ENCODE measurements at places on chromosomes 7 and 10.

DNA sequence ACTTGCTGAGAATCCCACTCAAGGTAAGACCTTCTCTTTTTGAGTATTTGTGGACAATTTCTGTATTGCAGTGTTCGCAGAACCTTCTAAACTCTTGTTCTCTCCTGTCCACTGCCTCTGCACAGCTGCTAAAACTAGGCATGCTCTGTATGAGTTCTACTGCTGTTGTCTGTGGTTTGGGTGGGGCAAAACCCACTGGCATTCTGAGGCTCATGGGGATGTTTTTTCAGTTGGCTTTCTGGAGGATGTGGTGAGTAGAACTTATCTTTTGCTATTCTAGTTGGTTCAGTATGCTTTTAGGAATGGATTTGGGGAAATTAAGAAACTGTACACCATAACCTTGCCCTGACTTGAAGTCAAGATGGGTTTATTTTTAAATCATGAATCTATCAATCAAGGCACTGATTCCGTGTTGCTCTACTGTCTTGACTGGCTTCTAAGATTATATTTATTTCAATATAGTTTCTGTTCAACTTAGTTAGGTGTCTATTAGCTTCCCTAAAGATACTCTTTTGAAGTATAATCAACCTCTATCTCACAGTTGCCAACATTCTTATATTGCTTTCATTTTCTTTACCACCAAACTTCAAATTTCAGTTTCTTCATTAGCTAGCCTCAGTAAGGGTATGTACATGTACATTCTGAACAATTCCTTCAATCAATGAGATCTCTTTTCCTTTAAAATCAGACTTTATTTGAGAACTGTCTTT lies 25.0 kb upstream of the C1GALT1 start:
- DNase-seq, result no peak

- DNase-seq, result no peak
Measured at GRCh38 chr10:132974886-132975830, 32.8 kb upstream of the CFAP46 start.

- DNase-seq, result no peak
Measured at GRCh38 chr10:32357056-32357735, 10.2 kb upstream of the EPC1 start.

GRCh38 chr7:33716581-33717477 lies 188.5 kb upstream of the BMPER start:
- DNase-seq, result peak; percentile 33

DNA sequence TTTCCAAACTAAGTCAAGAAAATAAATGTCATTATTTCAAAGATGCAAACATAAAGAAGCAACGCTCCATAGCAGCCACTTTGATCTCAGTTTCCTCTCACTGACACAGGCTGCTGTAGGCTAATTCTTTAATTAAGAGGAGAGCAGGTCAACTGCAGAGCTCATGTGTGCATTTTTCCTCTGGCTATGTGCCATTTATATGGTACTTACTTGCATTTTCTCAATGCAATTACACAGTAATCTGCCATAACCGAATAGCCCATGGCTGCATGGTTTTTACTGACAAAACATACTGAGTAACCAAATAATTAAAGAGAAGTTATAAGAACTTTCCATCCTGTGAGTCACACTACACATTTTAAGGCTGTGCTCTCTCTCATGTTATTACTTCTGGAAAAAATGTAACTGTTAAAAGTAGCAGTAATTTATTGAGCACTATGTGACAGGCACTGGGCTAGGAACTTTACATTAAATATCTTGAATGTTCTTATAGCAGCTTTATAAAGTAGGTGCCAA lies 122.0 kb downstream of the ELAPOR2 start:
- no peak for DNase-seq

DNA sequence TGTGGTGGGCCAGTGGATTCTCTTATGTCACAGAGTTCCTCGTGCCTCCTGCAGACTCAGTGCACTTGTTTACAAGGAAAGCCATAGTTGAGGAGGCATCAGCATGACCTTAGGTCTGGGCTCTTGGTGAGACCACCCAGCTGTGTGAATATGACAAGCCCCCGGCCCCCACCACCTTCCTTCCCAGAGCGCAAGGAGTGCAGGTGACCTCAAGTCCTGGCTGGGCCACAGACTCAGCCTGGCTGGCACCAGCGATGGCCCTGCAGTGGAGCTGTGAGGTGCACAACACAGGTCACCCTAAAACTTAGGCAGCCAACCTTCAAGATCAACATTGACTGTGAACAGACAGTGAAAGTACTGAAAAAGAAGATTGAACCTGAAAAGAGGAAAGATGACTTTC lies 14.2 kb upstream of the SEMA3E start:
- DNase-seq, result no peak

DNA sequence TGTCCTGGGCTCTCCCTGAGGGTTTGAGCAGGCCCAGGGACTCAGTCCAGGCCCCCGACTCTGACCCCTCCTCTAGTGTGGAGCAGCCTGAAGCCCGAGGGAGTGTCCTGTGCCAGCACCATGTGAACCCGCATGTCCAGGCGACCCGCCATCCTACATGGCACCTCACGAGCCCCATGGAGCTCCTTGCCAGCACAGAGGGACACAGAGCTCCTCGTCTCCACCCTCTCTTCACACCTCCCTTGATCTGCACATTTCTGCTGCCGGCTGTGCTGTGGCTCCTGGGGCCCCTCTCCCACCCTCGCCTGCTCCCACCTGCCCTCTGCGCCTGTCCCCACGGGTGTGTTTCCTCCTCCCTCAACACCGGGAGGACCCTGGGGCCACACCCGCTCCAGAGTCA lies 103.5 kb downstream of the ADARB2 start:
- no peak for DNase-seq

DNA sequence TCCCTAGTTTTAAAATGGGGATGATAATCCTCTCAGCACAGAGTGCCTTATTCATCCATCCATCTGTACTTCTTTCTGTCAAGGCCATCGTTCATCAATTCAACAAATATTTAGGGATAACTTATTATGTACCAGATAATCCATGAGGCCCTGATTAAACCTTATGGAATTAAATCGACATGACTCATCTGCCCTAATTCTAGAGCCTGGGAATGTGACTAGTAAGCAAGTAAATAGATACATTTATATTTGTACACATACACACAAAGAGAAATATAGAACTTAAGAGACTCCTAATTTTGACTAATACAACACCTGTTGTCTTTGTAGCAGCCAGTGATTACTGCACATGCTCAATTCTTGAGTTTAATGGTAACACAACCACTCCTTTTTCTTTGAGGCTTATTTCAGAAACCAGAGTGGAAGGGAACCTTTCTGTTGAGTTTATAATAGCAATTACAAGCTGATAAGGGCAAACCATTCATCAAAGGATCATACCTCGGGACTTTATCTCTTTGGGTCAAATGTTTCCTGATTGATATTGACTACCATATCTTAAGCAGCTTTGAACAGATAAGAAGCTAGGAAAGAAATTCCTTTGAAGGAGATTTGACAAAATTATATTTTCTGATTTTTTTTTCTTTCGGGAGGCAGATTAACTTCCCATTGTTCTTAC lies 122.7 kb downstream of the ARID5B start:
- no peak for DNase-seq

DNA sequence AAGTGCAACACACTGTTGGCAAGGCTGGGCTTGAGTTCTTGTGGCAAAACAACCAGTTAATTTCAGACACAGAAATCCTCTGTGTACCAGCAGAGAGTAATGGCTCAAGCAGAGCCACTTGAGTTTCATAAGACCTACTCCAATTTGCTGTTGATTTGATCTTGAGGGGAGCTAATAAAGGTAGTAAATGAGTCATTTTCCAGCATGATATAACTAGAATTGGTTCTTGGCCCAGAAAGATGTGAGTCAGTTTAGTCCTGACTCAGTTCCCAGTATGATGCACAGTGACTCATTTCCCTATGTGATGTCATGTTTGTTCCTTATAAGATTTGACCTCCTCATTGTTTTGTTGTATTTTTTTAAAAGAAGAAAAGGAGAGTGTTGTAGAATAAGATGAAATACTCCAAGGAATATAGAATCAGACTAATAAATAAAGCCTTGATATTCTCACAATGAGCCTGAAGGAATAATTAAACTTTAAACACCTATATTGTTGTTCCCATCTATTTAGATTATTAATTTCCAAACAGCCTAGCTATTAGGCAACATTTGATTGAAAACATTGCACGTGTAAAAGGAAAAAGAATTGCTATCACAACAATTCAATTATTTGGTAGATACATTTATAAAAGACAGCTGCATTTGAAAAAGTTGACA lies 186.2 kb downstream of the REEP3 start:
- no peak for DNase-seq

GRCh38 chr7:5082806-5083205 lies 37.1 kb downstream of the RBAK start:
- DNase-seq, result no peak

- no peak for DNase-seq
Measured at GRCh38 chr7:93164766-93165165, 16.6 kb upstream of the SAMD9L start.

All from NCI-H524 (cell line).